Smooth muscle cell of the umbilical artery (primary cell): ENCODE measurements at places on chromosomes 3 and 15. TPM values are rescaled to one million over a fixed set of nuclear protein-coding genes. Genes with fewer than 3 reads are reported as not detected.

Gene AHSG
- under 0.01 and 0.09 TPM in 2 replicates for total RNA-seq

Gene GPR87
- 0.09 TPM in 1 of 2 replicates, not detected in the other for total RNA-seq

Gene SLC12A1
- total RNA-seq = not detected in 2 replicates

Gene MKRN3
- total RNA-seq = under 0.01 TPM in 1 of 2 replicates, not detected in the other

Gene ZNF662
- 1.1 and 1.2 TPM in 2 replicates for total RNA-seq

Gene EPHA3
- 4.2 and 17.0 TPM in 2 replicates for total RNA-seq

Gene GOLGA8S
- total RNA-seq = 0.05 TPM in 1 of 2 replicates, not detected in the other

Gene TGM4
- total RNA-seq = not detected in 2 replicates

Gene RPP25
- 3.5 and 3.6 TPM in 2 replicates for total RNA-seq

Gene LIPH
- not detected in 2 replicates for total RNA-seq

Gene CCR3
- total RNA-seq = not detected in 2 replicates

Gene CACNA2D3
- 0.05 TPM in 1 of 2 replicates, not detected in the other for total RNA-seq

Gene GP9
- not detected in 2 replicates for total RNA-seq

Gene ADGRG7
- 0.30 TPM in 1 of 2 replicates, not detected in the other for total RNA-seq

Gene C3orf33
- total RNA-seq = 2.9 and 3.3 TPM in 2 replicates

Gene SH2D7
- not detected in 2 replicates for total RNA-seq

Gene USF3
- 5.3 and 8.1 TPM in 2 replicates for total RNA-seq

Gene ST8SIA2
- total RNA-seq = not detected in 2 replicates

Gene WDR93
- total RNA-seq = under 0.01 TPM in 1 of 2 replicates, not detected in the other

Gene STAB1
- total RNA-seq = 1.1 and 1.2 TPM in 2 replicates
